Stimulated activated CD8-positive, alpha-beta memory T cell treated with anti-CD3 and anti-CD28 coated beads, Interleukin-4, amount 100 ng/mL, for 1 hour (primary cell): ENCODE measurements at places on chromosomes 5 and 9.

DNA sequence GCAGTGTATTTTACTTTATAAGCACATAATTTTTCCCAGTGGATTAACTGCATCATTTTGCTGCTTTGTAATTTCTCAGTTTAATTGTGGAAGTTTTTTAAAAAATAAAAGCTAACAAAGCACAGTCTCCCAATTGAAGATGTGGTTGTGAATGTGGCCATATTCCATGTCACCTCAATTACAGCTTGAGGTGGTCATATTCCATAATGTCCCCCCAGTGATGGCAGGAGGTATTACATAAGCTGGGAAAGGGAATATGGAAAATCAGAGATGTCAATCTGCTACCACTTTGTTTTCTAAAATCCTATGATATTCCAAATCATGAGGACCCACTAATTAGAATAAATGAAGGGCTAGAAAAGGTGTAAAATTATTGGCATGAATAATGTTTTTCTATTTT is 1672.0 kb upstream of the CDH9 start:
- no peak for DNase-seq

DNA sequence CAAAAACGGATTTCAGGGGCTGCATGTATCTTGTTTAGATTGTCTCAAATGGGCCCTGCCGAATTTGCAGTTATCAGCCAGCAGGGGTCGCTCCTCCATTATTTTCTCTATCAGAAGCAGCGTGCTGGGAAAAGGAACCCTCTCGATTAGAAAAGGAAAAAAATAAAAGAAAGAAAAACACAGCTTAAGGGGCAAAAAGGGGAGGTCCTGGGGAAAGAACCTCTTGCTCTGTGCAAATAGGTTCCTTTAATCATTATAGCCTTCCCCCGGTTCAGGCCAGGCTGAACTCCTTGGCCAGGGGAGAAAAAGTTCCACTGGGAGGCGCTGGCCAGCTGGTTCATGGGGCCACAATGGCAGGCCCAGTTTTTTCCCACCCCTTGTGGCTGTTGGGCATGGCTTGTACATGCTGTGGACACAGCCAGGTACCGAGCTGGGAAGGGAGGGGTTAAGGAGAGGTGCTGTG is 25.0 kb upstream of the CAPSL start:
- no peak for DNase-seq

DNA sequence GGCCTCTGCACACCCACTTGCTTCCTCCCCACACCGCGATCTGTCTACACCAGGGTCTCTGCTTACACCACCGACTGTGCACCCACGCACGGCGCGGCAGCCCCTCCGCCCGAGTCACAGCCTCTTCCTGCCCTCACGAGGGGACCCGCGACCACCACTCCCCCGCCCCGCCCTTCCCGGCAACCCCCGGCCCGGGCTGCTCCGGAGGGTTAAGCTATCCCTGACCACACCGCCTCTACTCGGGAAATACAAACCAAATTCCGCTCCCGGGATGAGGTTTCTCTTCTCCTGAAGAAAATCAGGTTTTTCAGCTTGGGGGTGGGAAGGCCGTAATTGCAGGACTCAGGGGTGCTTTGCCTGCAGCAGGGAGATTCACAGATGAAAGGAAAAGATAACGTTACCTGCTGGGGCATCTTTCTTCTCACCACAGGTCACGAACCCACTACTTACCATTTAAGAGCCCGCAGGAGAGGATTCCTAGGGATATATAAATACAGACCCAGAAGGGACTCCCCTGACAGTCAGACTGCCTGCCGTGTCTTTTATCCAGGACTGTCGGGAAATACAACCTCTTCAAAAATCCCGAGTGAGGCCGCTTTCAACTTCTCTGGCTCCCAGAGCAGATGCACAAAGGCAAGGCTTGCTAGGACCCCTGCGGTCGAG is 63.5 kb downstream of the ROR2 start:
- DNase-seq, result no peak

DNA sequence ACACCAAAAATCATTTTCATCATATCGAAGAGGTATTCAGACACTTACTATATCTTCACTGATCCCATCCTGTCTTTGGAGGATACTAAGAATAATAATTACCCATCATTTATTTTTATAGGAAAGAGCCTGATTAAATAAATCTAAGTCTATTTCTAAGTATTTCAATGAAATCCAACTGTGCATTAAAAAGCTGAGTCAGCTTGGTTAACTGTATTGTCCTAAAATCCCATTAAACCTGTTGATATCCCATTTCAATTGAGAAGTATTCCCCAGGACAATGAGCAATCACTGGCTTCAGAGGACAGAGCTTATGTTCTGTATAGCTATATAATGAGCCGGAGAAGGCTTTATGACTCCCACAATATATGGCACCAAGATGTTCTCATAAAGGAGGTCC is 142.0 kb upstream of the RORB start:
- no peak for DNase-seq

DNA sequence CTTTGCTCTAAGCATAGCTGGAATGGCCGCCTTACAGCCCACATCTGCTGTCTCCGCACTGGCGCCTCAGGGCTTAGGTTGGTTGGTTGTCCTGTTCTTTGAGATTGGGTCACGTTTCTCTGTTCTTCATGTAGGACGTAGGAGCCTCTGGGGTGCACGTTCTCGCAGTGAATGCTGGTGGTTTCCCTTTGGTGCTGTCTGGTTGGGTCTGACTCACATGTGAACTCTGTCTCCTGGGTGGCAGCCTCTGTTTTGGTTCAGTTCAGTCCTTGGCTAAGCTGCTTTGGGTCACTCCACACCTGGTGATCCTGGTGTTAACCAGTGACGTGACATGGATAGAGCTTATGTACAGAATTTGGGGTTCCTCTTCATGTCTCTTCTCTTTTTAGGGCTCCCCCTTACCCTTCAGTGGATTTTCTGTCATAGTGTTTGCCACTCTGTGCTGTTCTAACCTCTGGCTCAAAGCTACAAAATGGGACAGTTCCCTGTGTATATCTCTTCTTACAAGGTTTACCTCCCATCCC is 12.6 kb upstream of the LPCAT1 start:
- DNase-seq, result peak; percentile 40

- no peak for DNase-seq
Observed at GRCh38 chr9:35689542-35690293, at the start of gene TPM2. TSS of gene TPM2 (minus strand) at chr9:35689925. CDS start at chr9:35689817, 108 bp downstream.

DNA sequence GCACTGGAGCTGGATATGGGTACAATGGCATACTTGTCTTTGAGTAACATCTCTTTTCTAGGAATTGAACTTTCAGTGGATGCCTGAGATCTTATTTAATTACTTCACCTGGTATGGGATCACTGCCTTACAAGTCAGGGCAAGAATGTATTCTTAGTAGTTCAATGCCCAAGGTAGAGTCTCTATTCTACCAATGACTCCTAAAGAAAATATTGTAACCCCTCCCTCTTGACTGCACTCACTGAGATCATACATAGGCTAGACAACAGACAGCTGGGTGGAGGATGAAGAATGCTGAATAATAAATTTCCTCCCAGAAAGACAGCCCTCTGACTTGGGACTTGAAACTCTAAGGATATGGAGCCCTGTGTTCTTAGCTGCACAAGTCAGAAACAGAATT is 1216.3 kb upstream of the ACO1 start:
- no peak for DNase-seq

GRCh38 chr5:139903795-139904565 is 108.4 kb downstream of the PSD2 start:
- no peak for DNase-seq
